ENCODE measurements at places on chromosomes 2 and 18.

DNA sequence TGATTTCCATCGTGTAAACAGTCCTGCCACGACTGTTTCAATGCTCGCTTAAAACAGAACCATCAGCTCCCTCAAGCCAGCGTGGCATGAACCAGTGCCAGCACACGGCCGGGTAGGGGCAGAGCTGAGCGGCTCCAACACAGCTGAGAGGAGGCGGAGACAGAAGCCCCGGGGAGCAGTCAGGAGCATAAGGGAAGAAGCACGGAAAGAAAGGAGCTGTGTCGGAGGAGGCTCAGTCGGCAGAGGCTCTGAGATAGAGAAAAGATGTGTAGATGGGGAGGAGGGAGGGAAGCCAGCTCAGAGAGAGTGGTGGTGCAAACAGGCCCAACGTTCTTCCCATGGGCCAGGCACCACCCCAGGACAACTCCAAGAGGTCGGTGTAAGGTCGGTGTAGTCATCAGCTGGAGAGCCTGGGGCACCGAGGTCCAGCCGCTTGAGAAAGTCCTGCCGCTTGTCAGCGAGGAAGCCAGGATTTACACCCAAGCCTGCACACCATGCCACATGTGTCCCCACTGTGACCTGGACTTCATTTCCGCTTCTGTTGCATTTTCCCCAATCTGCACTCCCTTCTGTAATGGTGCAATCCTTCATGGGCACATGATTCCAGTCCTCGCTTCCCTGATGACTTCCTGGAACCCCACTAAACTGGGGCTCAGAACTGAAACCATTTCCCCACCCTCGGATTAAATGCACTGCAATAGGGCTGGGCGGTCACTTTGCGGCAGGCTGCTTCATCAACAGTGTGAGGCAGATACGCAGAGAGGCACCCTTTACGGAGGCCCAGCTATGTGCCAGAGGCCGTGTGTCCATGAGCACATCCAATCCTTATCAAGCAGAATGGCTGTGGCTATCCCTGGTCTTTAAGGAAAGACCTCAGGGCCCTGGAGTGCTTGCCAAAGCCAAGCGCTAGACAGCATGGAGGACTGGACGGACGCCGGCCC, 43.5 kb downstream of the CYP27C1 start:
- DNase-seq, result no peak

GRCh38 chr18:10046178-10046807, 132.5 kb downstream of the VAPA start:
- no peak for DNase-seq

GRCh38 chr2:141439524-141439923, 691.3 kb downstream of the LRP1B start:
- no peak for DNase-seq

DNA sequence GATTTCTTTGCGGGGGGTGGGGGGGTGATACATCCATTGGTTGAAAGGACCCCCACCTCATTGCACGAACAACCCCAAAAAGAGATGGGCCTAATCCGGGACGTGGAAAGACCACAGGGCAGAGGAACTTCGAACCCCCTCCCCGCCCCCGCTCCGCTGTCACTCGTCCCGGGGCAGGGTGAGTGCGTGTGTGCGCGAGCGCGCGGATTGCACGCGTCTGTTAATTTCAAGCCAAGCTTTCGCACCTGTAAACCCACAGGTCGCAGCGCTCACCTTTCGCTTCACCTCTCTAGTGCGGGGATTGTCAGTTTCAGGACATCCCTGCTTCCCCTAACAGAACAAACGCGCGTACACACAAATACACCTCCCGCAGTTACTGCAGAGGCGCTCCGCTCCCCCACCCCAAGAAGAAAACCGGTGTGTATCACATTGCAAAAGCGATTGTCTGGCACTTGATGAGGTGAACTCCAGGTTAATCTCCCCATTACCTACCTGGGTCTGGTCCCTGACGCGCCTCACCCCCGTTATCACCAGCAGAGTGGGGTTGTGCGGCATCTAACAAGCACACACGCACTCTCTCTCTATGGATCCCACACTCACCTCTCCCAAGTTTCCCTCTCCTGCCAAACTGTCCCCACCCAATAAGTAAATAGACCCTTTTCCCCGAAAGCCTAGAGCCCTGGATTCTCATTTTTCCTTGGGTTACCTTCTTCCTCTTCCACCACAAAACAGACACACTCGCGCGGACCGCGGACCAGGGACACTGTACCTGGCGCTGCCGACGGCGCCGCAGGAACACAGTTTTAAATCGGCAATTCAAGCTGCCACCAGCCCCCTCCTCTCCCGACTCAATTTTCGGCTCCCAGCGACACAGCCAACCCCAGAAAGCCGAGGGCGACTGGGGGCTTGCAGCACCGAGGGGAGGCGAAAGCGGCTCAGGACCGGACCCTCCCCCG, 1.0 kb downstream of the CYP26B1 start:
- DNase-seq, result no peak

GRCh38 chr2:36770542-36771287, 74.2 kb downstream of the VIT start:
- DNase-seq, result peak; percentile 25

GRCh38 chr18:8073167-8073566, 506.1 kb downstream of the PTPRM start:
- no peak for DNase-seq

- no peak for DNase-seq
Observed at GRCh38 chr2:65495251-65495877, 63.0 kb upstream of the SPRED2 start.

DNA sequence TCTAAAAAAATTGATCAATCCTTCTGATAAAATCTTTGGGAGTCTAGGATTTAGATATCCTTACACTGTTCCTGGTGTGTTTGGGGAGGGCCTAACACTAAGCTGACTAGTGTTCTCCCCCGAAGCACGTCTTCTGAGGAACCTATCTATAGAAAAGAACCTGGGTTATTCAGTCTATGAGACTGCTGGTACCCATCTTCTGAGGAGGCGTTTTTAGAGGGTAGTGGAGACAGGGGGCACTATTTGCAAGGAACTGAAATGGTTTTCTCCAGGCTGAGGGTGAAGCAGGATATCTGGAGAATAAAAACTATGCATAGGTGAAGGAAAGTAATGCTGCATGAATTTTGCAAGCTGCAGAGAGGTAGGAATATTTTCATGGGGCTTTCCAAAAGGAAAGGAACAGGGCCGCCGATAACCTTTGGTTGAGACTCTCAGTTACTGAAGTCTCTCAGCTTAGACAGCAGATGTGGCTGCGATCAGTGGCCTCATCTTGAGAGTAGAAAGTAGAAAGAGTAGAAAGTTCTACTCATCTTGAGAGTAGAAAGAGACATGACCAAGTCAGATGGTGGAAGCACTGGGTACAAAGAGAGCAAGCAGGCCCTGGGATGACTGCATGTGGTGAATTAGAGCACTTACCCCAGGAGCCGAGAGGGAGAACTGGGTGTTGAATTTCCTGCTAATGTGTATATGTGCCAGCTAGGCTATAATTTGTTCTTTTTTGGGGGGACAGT, 31.8 kb upstream of the KCNE4 start:
- DNase-seq, result no peak

GRCh38 chr2:85539361-85540132, 579 bp downstream of the MAT2A start:
- DNase-seq, result peak; percentile 70

DNA sequence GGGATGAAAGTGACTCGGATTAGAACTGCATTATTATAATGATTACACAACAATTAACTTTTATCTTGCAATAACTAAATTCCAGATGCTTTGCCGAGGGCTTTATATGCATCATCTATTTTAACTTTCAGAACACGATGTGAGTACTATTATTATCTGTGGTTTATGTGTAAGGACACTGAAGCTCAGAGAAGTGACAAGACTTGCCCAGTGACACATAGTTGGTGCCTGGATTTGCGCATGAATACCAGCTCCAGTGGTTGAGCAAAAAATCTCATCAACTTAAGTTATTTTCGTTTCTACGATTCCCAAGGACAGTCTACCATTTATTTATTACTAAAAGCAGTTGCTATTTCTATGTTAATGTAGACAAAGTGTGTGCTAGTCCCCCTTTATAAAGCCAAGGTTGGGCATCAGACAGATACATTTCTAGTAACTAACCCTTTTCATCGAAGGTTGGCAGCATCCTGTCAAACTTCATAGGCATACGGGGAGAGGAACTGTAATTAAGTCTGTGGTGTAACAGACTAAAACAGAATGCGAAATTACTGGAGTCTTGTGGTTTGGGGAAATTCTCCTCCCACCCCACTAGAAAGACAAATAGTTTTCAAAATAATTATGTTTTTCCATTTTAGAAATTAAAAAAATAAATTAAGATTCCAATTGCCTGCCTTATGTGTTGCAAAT, 73.2 kb upstream of the BOD1L2 start:
- no peak for DNase-seq

DNA sequence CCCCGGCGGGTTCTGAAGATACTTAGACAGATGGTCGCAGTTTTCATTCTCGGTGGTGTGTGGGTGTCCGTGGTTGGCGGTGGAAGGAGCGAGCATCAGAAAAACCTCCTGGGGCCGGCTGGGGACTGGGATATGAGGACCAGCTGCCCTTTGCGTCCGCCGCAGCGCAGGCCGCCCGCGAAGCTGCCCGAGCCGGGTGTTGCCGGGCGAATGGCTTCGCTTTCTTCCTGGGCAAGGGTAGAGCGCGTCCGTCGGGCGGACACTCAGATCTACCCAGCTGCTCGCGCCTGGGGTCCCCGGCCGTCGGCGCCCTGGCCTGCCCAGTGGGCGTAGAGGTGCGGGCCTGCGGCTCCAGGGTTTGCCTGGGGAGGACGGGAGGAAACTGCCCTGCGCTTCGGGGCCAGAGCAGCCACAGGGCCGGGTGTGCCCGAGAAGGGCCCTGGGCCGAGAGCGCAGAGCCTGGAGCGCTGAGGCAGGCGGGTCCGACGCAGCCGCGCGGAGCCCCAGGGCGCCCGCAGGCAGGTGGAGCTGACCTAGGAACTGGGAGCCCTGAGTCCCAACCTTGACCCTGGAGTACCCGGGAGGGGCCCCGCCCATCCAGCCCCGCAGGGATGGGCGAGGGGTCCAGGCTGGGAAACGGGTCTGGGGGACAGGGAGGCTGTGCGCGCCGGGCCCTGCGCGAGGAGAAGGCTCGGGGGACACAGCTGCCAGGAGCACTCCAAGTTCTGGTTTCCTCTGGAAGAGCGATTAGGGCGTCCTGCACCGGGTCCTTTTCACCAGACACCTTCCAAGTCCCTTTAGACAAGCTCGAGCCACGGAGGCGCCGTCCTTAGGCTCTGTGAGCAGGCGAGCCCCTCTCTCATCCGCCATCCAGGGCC, 1.3 kb downstream of the TWIST2 start:
- no peak for DNase-seq

GRCh38 chr2:216770050-216770449, 74.7 kb upstream of the IGFBP5 start:
- DNase-seq, result no peak

DNA sequence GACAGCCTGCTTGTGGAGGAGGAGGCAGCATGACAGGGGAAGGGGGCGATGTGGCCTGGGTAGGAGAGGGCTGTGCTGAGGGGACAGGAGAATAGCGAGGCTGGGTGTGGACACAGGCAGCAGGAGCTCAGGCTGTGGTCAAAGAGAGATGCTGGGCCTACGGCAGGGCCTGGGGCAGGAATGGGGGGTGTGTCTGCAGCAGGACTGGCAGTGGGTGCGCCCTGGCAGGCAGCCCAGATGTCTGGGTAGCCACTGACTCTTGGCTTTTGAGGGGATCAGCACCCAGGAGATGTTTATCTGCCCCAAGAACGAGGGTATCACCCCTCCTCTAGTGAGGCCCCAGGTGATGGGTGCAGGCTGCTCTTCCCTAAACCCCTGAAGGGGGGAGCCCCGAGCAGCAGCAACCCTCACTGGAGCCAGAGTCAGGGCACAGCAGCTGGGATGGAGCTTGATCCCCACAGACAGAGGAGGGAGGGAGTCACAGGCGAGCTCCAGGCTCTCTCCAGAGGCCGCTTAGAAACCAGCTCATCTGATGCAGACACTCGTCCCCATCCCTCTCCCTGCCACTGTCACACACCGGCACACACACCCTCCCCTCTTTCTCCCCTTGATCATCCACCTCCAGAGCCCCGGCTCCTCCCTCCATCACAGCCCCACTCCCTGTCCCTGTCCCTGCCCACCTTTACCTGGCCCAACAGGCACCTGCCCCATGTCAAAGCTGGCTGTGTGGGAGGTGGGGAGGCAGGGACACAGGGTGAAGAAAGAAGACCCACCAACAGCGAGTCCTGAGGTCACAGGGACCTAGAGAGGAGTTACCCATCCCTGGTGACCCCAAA, 29.8 kb upstream of the TNS1 start:
- DNase-seq, result peak; percentile 8

GRCh38 chr2:71494523-71495155, 41.3 kb downstream of the DYSF start:
- no peak for DNase-seq

- DNase-seq, result no peak
Observed at GRCh38 chr2:23954325-23955014, 14.2 kb downstream of the UBXN2A start.

DNA sequence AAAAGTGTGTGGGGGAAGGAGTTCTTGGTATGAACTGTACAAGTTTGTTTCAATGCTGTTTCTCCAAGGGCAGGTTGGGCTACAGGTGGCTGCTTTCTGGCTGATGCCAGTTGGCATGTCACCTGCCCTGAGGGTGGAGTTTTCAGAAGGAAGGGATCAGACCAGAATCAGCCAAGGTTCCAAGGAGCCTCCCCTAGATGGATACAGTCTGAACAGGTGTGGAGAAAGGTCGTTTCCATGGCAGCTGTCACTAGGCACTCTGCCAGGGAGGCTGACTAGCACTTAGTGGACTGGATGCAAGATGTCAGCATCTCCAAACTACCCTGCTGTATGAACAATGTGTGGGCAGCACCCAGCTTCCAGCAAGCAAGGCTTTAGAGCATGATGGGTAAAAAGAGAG, 444.4 kb upstream of the HNRNPA3 start:
- DNase-seq, result no peak

GRCh38 chr2:152335726-152336118, 748 bp downstream of the FMNL2 start:
- DNase-seq, result no peak

GRCh38 chr18:8696749-8697211, 8.6 kb upstream of the MTCL1 start:
- peak; percentile 70 for DNase-seq

DNA sequence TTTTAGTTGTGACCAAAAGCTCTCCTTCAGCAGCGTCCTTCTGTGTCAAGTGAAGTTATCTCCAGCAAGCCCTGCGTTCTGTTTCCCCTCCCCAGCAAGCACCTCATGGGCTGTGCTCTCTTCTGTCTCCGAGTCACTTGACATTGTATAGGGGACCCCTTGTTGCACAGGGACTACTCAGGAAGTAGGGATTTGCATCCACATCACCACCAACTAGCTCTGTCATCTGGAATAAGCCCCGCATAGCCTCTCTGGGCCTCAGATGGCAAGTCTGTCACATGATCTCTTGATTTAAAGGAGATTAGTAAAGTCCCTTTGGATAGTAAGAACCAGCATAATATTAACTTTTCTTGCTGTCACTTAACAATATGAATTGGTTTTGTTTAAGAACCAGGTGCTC, 32.0 kb upstream of the STPG4 start:
- no peak for DNase-seq

DNA sequence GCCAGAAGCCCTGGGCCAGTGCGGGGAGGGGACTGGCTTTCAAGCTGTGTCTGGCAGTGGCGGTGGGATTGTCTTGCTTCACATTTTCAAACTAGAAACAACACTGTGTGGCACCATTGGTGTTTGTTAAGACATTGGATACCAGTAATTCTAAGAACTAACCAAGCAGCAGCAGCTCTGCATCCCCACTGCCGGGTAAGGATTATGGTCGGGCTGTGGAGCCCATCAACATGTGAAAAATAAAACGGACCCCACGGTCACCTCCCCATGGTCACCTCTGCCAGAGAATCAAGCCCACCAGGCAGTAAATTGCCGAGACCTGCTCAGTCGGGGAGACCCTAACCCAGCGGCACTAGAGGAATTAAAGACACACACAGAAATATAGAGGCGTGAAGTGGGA, 65.3 kb downstream of the C18orf63 start:
- no peak for DNase-seq

All from stimulated activated naive CD8-positive, alpha-beta T cell treated with anti-CD3 and anti-CD28 coated beads, Interleukin-15, amount 100 ng/mL, for 72 hours (primary cell).